ENCODE measurements at places on chromosomes 2 and 18.
A peak's percentile ranks its signal among the peaks of the same experiment; 100 is the strongest.

DNA sequence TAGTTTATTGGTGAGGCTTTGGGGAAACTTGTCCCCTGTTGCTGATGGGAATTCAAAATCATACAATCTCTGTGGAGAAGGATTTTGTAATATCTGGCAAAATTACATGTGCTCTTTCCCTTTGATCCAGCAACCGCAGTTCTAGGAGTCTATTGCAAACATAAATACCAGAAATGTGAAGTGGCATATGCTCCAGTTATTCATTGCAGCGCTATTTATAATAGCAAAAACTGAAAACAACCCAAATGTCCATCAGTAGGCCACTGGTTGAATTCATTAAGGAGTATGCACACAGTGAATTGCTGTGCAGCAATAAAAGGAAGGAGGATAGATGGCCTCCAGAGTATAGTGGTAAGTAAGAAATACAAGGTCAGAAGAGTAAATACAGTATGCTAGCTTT, 76.5 kb downstream of the HNRNPLL start:
- no peak for DNase-seq

DNA sequence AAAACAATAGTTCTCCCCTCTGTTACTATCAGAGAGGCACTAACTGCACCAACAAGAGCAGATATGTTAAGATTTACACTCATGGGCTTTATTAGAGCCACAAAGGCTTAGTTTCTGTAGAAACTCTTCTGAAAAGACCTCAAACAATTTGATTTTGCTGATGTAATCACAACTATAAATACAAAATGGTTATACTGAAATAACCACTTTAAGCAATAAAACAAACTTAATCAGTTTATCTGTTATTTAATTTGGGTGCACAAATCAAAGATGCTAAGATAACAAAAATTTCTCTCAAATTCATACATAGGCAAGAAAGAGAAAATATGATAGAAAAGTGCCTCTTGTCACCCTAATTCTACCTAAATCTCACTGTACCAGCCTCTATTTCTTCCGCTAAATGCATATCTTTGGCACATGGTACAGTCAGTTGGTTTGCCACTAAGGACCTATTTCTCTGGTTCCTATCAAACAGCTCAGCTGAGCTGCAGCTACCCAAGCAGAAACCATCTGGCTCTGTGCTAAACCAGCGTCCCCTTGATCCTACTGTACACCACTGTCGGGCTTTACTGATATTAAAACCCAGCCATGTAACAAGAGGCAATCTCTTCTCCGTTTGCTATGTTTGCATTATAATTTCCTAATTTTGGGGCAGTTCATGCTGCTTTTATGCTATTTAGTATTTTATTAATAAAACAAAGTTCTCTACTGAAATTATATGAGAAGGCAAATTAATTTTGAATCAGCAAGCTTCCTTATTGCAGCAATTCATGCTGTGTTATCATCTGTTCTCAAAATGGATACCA, 60.1 kb downstream of the CWC22 start:
- DNase-seq = no peak

DNA sequence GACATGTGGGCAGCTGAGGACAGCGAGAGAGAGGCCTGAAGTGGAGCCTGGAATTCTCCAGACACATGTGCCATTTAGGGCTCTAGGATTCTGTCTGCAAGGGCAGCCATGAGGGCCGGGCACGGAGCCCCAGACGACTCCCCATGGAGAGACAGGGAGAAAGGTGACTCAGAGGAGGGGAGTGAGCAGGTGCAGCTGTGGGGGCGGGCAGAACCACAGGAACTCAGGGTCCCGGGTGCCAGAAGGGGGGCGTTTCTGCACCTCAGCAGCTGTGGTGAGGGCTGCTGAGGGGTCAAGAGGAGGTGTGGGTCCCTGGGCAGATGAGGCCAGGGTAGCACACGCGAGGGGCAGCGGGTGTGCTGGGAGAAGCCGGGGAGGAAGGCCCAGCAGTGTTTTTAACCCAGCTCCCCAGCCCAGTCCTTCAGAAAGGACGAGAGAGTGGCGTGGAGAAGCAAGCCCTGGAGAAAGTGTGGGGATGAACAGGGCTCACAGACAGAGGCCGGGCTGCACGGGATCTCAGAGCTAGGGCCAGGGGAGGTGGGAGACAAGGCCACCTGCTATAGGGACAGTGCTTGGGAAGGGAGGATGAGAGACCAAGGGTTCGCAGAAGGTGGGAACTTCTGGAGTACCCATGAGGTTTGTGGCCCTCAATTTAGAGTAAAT, 7.6 kb downstream of the GPR17 start:
- no peak for DNase-seq

DNA sequence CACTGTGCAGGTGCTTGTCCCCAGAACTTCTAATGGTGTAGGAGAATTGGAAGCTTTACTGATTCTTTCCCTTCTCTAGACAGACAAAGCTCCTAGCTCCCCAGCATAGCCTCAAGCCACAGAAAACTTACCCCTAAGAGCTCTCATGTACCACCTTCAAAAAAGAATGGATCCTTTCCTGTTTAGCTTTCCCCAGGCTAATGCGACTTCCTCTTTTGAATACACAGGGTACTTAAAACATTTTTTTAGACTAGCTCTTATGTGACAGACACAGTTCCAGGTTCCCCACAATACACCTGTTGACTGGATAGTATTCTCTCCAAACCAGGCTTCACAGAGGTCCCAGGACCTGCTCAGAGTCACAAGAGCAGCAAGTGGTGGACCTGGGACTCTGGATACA, 8.3 kb downstream of the CTAGE1 start:
- no peak for DNase-seq

- no peak for DNase-seq
Observed at GRCh38 chr2:55363636-55364035, 56.0 kb downstream of the CCDC88A start.

DNA sequence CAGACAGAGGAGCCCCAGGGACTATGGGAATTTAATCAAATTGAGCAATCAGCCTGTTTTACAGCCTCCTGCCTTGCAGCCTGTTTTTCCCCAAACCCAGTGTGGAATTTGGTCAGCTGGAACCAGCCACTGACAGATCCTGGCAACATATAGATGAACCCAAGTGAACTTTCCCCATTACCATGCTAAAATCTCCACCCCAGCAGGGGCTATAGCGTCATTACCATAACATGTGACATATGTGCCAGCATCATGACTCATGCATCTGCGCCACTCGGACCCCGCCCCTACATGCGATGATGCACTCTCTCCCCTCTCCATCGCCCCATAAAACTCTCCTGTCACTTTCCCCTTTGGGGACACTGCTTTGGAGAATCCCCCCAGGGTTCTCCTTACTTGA, 17.3 kb upstream of the FEZ2 start:
- DNase-seq = no peak

- DNase-seq = no peak
Observed at GRCh38 chr18:37712776-37713175, 147.2 kb upstream of the CELF4 start.

- no peak for DNase-seq
Observed at GRCh38 chr2:181944914-181945291, 40.8 kb upstream of the PPP1R1C start.

DNA sequence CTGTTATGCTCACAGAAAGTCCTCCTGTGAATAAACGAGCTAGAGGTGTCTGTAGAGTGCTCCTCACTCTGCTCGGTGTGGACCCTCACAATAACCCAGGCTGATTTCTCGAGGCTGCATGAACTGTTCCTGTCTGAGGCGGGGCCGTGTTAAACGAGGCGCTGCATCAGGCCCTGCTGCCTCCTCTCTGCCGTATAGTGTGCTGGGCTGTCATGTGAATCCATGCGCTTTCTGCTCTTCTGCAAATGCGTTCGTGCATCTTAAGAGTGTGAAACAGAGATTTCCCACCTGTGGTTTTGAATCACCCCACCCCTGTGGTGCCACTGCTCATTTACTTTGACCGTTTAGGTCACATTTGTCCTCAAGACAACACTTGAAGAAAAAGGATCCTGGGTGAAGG, 26.2 kb downstream of the TRAF3IP1 start:
- no peak for DNase-seq

- no peak for DNase-seq
Observed at GRCh38 chr18:45654677-45655076, 39.4 kb downstream of the SLC14A2 start.

GRCh38 chr2:237696461-237696860, 69.1 kb downstream of the LRRFIP1 start:
- no peak for DNase-seq

DNA sequence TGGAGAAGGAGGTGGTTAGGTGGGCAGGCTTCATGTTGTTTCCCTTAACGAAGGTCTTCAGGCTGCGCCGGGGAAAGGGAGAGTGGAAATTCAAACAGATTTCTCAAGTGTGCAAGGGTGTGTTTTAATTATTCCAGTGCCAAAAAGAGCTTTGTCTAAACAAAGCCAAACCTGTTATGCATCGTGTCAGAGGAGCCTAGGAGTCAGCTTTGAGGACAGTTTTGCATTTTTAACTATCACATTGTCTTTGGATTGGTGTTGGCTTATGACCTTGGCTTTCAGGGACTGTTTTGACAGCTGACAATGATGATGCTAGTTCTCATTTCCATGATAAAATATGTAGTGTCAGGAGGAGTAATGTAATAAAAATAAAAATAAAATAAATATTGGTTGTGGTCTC, 144.8 kb downstream of the LDLRAD4 start:
- no peak for DNase-seq

DNA sequence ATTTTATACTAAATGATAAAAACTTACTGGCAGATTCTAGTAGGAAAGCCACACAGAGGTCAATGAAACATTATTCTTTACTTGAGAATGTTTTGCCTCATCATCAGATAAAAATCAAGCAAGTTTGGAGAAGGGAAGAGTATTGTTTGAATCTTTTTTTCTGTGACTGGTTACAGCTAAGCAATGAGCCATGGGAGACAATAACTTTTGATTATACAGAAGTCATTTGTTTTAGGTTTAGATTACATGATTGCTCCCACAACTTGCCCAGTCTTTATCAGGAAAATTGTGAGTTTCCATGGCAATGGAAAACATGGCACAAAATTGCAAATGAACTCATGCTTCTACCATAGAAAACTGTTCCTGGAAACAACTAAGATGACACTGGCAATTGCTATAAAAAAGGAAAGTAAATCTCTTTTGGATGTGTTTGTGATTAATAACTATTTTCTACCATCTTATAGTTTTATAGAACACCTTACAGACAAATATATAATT, 476.8 kb downstream of the MBD2 start:
- DNase-seq = no peak

DNA sequence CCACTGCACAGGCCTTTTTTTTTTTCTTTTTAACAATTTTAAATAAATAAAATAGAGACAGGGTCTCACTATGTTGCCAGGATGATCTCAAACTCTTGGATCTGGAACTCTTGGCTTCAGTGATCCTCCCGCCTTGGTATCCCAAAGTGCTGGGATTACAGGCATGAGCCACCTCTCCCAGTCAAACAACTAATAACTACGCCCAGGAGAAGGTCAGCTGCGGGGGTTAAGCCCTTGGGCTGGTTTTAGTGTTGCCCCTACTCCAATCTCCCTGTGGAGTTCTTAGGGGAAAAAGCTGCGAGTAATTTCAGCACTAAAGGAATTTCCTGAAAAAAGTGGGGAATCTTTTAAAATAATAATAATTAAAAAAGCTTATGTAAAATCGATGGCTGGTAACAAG, 96.4 kb upstream of the XPO1 start:
- no peak for DNase-seq

GRCh38 chr2:185978634-185979407, 240.2 kb downstream of the FSIP2 start:
- no peak for DNase-seq

GRCh38 chr18:61556862-61557261, 223.6 kb downstream of the CDH20 start:
- no peak for DNase-seq

DNA sequence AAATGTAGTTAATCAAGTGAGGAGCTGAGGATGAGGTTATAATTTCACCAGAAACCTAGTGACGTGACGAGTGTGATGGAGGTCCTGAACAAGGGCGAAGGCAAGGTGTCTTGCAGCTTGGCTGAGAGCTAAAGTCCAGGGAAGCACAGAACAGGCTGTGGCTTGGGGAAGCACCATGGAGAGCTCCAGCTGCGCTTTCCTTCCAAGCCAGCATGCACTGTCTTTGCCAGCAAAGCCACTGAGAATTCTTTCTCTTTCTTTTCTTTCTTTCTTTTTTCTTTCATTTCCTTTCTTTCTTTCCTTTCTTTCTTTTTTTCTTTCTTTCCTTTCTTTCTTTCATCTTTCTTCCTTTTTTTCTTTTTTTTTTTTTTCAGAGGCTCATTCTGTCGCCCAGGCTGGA, 239.3 kb downstream of the FBXO15 start:
- no peak for DNase-seq

DNA sequence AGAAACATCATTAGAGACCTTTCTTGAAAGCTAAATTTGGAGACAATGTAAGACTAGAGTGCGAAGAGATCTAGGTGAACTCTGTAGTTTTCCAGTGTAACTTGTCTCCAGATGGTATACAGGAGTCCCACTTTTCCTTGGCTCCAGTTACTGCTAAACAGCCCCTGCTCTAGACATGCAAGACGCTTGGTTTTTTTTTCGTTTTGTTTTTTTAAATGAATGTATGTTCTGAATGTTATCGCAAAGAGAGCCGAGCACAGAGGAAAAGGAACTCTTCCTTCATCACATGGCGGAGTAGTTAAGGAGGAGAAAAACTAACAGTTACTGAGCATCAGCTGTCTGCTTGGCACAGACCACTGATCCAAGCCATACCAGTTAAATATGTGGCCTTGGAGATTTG, 2.4 kb downstream of the RALB start:
- no peak for DNase-seq

GRCh38 chr2:53490659-53491058, 276.9 kb upstream of the CHAC2 start:
- DNase-seq = no peak

GRCh38 chr2:182043021-182043420, 57.4 kb downstream of the PPP1R1C start:
- DNase-seq = no peak

GRCh38 chr18:49608366-49609255, 46.8 kb downstream of the LIPG start:
- no peak for DNase-seq

- DNase-seq = no peak
Observed at GRCh38 chr2:202148515-202149154, 75.6 kb downstream of the KIAA2012 start.

DNA sequence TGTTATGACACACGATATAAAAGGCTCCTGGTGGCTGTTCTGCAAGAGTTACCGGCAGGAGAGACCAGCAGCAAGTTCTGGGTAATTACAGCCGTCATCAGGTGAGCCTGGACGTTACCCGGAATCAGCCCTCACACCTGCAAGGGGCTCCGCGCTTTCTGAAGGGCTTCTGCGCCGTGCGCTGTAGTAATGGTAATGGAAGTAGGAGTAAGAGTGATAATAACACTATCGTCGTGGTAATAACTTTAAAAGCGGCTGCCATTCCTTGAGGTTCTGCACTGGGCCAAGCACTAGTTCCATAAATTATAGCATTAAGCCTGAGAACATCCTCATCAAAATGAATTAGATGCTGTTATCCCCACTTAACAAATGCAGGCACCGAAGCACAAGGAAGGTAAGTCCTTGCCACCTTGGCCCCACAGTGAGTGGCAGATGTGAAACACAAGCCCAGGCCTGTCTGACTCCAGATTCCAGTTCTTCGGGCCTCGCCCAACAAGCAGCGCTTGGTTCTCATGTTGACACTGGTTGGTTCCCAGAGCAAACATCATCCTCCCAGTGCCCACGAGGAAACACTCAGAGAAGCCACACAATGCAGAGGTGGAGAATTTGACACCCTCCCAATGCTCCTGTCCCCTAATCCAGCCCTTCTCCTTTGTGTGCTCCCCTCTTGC, 205.2 kb downstream of the EIPR1 start:
- DNase-seq = peak; percentile 94

- DNase-seq = no peak
Observed at GRCh38 chr2:1011006-1011405, 60.4 kb downstream of the SNTG2 start.

- DNase-seq = no peak
Observed at GRCh38 chr2:215447673-215448081, 11.8 kb upstream of the FN1 start.

- DNase-seq = no peak
Observed at GRCh38 chr2:81648806-81649205, 1344.3 kb upstream of the LRRTM1 start.

Measured in NCI-H187 treated with DMSO at 0.1 percent for 48 hours (cell line).